GM12878 (cell line): ENCODE measurements at places on chromosomes 5 and 9. TPM values are rescaled to one million over a fixed set of nuclear protein-coding genes. Genes with fewer than 3 reads are reported as not detected.

The NNT gene
- 58.4 and 63.3 TPM in 2 replicates for total RNA-seq

GRCh38 chr9:111870774-111871498 is 25.7 kb upstream of the UGCG start:
- peak; percentile 17 for DNase-seq

DNA sequence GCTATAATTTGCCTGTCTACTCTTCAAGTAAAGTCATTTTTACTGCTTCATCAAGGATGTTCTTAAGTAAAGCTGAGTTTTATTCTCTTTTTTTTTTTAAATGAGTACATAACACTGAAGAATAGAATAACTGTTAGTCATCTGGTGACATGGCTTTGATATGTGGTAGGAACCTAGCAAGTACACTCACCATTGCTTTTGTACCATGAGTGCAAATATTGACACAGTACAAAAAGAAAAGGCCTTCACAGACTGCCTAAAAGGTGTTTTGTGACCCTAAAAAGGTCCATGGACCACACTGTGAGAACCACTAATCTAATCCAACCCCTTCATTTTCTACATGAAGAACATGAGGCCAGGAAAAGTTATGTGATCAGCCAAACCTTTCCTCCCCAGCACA is 55.0 kb downstream of the ECPAS start:
- no peak for DNase-seq

DNA sequence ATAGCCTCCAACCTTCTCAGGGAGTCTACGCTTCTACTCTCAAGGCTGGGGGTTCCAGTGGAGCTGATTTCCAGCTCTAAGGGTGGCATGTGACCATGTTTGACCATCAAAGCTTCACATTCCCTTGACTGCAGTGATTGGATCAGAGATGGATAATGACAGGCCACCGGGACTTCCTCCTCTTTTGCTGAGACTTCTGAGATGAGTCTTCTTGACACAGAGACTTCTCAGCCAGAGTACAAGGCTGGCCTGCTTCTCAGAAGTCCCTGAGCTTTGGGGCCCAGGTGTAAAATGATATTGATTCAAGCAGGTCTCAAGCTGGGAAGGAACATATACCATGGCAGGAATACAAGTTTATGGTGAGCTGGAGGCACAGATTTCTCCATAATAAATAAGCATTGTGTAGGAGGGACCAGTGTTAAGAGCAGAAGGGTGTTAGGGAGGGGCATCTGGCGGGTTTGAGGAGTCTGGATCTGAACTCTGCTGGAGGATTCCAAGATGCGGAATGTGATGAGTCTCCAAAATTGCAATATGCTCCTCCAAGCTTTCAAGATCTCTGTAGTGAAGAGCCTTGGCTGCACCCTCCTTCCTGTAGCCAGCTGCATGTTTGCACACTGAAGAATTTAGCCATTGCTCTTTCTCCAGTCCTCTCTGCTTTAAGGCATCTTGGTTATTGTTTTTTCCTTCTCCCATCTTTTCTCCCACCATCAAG is 41.7 kb upstream of the HSD17B4 start:
- no peak for DNase-seq

- DNase-seq: no peak
Measured at GRCh38 chr9:93422977-93423616, 28.4 kb upstream of the FAM120A start.

The GDA gene
- 0.27 and 0.72 TPM in 2 replicates for total RNA-seq

The LCN9 gene
- not detected in 2 replicates for total RNA-seq

DNA sequence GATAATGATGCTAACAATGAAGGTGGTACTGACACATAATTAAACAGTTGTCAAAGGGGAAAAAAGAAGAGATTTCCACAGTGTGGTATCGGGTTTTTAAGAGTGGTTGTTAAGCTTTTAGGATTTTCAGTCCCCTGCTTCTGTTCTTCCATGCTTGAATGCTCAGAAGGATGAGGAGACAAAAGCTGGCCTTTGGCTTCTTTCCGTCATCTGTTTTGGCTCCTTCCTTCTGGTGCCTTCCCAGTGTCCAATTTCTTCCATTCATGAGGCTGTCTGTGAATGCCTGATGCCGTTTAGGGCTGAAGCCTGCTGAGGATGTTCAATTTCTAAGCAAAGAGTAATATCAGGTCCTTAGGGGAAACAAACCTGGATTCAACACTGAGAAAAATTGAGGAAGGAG is 179.6 kb upstream of the GLRA1 start:
- DNase-seq: no peak

- DNase-seq: peak; percentile 16
Measured at GRCh38 chr9:94603259-94604160, 9.9 kb upstream of the FBP2 start.

GRCh38 chr5:10167806-10168205 is 81.9 kb downstream of the ATPSCKMT start:
- DNase-seq: no peak

The PAEP gene
- total RNA-seq: not detected in 2 replicates

DNA sequence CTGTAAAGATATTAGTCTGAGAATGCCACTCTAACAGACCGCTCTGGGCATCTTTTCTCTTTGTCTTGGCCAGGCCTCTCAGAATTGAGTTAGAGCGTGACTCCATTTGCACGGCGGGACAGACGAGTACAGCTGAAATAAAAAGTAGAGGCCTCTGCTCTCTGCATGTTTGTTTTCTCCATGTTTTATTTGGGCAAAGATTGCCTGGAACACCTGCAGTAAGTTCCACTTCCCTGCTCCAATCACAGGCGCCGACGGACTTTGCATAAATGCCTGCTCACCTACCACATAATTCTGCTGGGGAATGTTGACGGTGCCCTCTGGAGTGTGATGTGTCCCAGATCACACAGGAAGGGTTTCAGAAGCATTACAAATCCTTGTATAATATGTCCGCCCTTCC is 10.6 kb downstream of the SPOCK1 start:
- no peak for DNase-seq

DNA sequence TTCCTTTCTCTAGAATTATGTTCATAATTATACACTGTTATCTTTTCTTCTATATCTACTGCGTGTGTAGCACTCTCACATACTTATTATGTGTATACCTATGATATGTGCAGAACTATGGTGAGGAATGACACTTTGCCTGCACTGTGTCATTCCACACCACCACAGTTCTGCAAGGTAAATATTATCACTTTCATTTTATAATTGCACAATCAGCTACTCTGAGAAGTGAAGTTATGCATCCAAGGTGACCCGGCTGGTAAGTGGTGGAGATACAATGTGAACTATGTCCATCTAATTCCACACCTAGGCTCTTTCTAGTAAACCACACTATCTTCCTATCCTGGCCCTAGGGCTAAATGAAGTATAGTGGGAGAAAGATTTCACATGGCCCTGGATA is 170.1 kb upstream of the ATP10B start:
- no peak for DNase-seq

GRCh38 chr9:105291422-105291859 is 47.0 kb downstream of the SLC44A1 start:
- no peak for DNase-seq

GRCh38 chr5:101045689-101046088 is 142.6 kb upstream of the ST8SIA4 start:
- no peak for DNase-seq

DNA sequence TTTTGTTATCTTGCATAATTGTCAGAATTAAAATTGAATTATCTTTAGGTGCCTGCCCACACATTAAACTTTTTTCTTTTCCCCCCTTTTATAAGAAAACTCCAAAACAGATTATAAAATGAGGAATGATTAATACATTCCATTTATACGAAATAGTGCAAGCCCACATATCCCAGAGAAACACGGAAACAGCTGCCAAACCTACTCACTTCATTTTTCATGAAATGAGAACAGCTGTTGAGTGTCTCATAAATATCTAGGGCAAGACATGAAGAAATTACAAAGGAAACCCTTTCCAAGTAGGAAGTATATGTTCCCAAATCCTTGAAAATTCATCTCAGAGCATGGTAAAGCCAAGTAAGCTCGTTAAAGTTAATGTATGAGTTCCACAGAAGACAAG is 459.4 kb upstream of the NMUR2 start:
- no peak for DNase-seq

GRCh38 chr9:13568405-13568804 is 288.9 kb upstream of the MPDZ start:
- DNase-seq: no peak

GRCh38 chr5:16612007-16612406 is 4.8 kb downstream of the RETREG1 start:
- DNase-seq: no peak

- DNase-seq: no peak
Measured at GRCh38 chr9:126418608-126419007, 92.0 kb downstream of the MVB12B start.

DNA sequence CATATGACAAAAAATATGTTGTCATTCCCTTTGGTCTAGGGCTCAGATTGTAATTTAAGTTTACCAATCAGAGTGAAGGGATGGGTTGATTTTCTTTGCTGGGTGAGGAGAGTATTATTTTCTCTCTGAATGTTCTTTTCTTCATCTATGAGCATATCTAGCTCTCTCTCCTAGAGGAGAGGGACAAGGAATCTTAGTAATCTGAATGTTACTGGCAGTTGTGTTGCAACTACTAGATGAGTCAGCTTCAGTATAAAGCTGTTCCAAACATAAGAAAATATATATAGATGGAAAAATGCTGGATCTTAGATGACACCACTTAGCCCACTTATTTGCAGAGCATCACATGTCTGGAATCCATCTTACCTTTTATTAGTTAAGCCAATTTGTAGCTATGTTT is 259.3 kb downstream of the TUSC1 start:
- DNase-seq: no peak

DNA sequence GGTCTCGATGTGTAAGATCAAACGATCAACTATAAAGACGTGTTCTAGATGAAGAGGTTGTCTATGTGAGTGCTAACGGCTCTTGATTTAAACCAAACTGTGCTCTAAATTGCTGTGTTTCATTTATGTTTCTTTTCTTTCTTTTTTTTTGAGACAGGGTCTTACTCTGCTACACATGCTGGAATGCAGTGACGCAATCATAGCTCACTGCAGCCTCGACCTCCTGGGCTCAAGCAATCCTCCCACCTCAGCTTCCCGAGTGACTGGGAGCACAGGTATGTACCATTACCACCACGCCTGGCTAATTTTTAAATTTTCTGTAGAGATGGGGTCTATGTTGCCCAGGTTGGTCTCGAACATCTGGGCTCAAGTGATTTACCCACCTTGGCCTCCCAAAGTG is 24.0 kb upstream of the RNF130 start:
- no peak for DNase-seq

GRCh38 chr9:2727374-2727773 is 10.1 kb downstream of the KCNV2 start:
- no peak for DNase-seq

- DNase-seq: no peak
Measured at GRCh38 chr9:70811638-70812037, 309.8 kb downstream of the TRPM3 start.

GRCh38 chr9:133971981-133972941 is 19.9 kb downstream of the VAV2 start:
- no peak for DNase-seq
